Jurkat, Clone E6-1 (cell line): ENCODE measurements at places on chromosomes 6 and 20.
A peak's percentile ranks its signal among the peaks of the same experiment; 100 is the strongest.

DNA sequence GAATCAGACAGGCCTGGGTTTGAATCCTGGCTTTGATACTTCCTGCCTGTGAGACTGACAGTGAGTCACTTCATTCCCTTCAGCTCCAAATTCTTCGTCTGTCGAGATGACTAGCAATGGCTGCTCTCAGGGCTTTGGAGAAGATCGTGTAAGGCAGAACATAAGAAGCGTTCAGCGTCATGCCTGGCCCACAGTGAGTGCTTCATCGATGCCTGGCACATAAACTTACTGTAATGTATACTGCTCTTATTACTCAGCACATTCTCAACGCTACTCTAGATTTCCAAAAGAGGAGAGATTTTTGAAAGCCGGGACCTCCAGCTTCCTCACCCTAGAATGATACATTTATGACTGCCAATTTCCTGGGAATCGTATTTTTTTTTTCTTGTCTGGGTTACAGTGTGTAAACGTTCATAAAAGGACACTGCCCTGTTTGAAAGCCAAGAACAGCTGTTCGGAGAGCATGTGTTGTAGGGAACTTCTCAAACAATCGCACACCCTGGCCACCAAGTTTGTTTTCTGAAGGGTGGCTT is 16.2 kb upstream of the BCAS1 start:
- DNase-seq: no peak

GRCh38 chr6:106997392-106998158 is 23.0 kb upstream of the CD24 start:
- peak; percentile 73 for DNase-seq

GRCh38 chr6:101800598-101800997 is 407.1 kb downstream of the GRIK2 start:
- no peak for DNase-seq

DNA sequence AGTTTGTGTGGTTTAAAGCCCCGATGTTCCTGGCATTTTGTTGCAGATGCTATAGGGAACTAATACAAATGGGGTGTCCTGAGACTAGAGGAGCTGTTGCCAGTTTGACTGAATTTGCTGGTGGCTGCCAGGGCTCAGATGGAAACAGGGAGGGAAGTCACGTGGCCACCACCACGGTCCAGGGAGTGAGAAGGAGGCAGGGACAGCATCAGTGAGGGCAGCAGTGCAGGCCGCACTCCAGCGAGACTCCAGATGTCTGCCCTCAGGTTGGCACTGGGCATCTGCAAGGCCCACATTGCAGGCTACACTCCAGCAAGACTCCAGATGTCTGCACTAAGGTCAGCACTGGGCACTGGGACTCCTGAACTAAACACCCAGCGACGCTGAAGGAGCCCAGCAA is 86.2 kb downstream of the RAMACL start:
- no peak for DNase-seq

DNA sequence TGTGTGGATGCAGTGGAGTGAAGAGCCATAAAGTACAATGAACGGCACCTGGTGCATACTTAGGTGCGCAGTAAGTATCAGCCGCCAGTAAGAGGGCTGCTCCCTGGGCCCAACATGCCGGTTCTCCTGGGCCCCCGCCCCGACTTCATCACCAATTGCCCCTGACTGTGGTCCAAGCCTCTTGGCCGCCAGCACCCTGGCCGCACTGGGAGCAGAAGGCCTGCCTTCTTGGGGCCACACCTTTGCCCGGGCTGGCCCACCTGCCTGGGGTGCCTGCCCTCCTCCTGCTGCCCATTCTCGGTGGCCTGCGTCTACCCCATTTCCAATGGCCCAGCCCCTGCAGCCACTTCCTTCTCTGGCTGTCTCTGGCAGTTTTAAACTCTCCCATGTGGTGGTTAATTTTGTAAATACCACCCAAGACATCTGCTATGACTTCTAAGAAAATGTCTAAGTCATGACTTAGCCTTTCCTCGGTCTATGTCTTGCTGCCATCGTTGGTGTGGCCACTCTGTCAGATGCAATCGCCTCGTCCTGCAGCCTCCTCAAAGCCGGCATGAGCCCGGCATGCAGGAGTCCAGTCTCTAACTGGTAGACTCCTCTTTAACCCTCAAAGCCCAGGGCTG is 36.8 kb downstream of the PMEPA1 start:
- no peak for DNase-seq

DNA sequence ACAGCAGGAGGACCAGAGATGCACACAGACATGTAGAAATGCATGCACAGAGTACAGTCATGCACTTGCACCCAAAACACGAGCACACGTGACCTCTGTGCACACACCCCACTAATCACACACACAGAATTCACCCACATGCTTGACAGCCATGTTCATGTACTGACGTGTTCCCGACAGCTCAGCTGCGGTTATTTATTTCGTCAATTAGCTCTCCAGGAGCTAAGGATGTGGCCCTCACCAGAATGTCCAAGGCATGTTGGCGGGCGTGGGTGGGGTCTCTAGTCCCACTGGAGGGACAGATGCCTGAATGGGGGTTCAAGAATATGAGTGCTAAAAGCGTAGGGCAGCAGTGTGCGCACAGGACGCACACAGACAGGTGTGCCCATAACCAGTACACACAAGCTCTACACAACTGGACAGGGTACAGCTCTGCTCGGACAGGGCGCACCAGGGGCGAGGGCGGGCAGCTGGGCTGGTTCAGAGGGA is 571 bp upstream of the PRPF6 start:
- no peak for DNase-seq

DNA sequence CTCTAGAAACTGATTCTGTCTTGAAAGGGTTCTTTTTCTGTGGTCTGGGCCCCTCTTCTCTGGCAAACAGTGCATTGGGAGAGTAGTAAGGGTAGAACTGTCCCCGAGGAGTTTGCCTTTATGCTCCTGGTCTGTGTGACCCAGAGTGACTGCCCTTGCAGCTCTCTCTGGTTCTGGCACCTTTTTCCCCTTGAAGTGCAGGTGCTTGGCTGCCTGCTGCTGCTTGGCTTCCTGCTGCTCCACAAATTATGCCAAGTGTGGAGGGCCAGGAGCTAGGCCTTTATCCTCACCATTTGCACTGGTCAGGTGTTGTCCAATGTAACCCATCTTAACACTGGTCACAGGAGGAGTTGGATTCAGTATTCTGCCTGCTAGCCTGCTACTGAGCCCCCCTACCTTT is 11.2 kb downstream of the KIZ start:
- DNase-seq: no peak

DNA sequence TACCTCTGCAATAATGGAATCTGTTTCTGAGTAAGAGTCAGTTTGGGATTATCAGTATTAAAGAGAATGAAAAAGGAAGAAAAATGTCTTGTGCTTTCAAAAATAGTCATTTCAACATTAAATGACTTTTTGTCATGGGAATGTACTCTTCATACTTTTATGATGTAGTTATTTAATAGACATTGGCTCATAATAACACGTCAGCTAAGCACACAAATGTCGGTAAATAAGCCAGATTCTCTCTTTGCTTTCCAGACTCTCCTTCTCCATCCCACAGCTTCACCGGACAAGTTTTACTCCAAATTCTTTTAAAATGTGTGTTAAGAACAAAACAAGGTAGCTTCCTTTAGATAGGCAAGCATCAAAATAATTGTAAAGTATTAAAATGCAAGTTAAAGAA is 76.0 kb downstream of the C6orf52 start:
- no peak for DNase-seq

DNA sequence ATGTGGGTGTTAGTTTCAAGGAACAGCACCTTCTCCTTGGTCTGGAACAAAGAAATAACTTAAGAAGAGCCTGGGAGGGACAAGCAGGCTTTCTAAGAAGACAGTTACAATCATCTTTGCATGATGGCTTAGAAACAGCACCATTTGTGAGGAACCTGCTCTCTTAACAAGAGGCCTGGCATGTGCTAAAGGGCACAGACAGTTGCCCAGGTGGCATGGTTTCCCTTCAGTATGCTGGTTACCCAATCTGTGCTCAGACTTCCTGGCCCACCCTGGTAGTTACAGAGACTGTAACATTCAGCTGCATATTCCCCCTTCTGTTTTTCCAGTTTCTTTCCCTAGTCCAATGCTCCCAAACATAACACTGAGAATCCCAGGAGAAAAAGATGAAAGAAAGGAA is 84.0 kb downstream of the CHD6 start:
- peak; percentile 3 for DNase-seq

DNA sequence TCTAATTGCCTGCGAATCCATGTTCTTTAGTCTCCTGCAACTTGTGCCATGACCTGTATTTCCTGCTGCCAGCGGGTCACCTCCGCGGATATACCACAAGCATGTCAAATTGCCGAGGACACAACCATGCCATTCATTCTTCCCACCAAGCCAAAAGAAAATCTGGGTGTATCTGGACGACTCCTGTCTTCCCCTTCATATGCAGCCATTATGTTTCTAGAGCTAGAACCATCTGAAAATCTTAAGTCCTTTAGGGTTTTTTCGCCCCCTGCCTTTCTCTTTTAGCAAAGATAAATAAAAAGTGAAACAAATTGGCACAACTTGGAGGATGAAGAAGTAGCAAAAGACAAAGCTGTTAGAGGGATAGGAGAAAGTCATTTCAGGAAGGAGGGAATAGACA is 242.6 kb downstream of the ARID1B start:
- DNase-seq: peak; percentile 18

DNA sequence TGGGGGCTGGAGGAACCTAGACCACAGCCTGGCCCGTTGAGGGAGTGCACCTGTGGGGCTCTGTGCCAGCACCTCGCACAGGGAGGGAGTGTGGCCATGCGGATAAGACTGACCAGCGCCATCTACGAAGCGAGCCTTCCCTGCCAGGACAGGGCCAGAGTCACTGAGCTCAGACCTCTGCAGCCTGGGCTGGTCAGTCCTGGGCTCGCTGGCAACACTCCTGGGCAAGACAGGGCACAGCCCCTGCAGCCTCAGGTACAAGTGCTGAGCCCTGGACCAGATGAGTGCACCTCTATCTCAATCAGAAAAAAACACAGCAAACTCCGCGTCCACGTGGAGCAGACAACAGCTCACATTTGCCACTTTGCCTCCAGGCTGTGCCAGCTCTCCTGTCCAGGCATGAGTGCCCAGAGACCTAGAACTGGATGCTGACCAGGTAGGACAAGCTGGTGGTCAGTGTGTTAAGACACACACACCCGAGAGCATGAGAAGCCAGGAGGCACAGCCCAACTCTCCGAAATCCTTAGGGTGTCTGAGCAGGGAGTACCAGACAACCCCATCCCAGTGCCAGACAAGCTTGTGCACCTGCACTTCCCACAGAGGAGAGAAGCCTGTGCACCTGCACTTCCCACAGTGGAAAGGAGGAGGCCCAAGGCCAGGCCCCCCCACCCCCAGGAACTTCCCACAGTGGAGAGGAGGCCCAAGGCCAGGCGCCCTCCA is 4.9 kb downstream of the ARFRP1 start:
- no peak for DNase-seq

GRCh38 chr6:125707615-125708243 is 41.7 kb upstream of the HEY2 start:
- no peak for DNase-seq

DNA sequence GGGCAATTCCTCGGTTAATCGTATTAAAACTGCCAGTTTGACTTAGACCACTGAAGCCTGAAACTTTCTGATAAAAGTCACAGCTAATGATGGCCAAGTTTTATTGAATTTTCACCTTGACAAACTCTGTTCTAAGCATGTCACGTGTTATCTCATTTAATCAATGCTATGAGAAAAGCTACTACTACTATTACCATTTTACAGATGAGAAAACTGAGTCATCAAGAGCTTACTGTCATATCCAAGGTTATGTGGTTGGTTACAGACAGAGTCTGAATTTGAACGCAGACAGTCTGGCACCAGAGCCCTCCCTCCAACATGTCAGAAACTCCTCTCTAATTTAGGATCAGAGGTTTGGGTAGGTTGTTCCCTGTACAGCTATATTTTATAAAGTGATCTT is 4.3 kb downstream of the FAXC start:
- no peak for DNase-seq

- no peak for DNase-seq
Observed at GRCh38 chr6:107280791-107281190, 165.5 kb upstream of the BEND3 start.

DNA sequence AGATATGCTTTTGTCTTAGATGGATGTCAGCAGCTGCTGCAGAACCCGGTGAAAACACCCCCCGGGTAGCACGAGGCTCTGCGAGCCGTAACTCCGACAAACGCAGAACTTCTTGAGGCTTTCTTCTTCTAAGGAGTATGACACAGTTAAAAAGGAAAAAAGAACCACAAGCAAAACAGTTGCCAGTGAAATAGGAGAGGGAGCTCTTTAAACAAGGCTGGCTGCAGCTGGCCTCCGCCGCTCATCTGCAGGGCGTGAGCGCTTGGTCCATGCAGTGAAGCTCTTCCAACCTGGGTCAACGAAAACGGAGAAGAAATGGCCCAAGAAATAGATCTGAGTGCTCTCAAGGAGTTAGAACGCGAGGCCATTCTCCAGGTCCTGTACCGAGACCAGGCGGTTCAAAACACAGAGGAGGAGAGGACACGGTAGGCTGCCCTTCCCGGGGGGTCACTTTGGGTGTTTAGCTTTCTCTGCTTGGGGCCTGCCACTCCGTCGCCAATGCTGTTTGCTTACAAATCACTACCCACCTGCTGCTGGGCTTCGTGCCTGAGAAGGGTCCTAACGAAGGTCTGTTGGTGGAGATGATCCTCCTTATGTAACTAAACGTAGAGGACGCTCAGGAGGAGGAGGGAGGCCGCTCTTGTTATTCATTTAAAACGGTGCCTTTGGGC is 13.2 kb downstream of the SYTL3 start:
- DNase-seq: no peak

- DNase-seq: no peak
Observed at GRCh38 chr6:30720738-30721197, 616 bp downstream of the TUBB start.

DNA sequence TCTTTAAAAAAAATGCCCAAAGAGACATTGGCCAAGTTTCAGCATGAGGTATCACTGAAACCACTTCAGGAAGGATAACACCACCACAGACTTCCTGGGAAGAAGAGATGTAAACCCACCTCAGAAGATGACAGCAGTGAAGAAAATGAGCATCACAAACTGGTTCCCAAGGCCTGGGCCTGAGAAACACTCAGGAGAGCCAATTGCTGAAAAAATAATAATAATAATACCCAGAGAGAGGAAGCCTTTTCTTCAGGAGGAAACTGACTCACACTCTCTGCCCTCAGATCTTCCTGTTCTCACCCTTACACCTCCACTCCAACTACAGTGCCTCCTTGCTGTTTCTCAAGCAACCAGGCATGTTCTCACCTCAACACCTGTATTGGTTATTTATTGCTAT is 68.1 kb upstream of the MAFB start:
- DNase-seq: peak; percentile 25

- no peak for DNase-seq
Observed at GRCh38 chr20:62637521-62638054, 4.7 kb upstream of the SLCO4A1 start.

DNA sequence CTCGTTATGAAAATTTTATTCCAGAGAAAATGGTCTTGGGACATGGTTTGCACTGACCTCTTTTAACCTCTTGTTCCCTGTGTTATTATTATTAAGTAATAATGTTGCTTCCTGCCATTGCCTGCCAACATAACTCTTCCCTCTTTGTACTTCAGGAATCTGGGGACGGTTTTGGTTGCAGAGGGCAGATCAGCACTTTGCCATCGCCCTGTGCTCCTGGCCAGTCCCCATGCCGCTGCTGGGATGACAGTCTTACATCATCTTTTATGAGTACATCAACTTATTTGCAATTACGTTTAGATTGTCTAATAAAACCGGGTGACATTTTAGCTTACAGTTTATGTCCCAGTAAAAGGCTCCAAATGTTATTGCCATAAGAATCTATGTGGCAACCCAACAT is 157.2 kb downstream of the CDH26 start:
- no peak for DNase-seq
